Stimulated activated CD4-positive, alpha-beta T cell treated with anti-CD3 and anti-CD28 coated beads, Interleukin-12 subunit alpha, Interleukin-12 subunit beta, amount 100 ng/mL, for 48 hours (primary cell): ENCODE measurements at places on chromosomes 13 and 19.

DNA sequence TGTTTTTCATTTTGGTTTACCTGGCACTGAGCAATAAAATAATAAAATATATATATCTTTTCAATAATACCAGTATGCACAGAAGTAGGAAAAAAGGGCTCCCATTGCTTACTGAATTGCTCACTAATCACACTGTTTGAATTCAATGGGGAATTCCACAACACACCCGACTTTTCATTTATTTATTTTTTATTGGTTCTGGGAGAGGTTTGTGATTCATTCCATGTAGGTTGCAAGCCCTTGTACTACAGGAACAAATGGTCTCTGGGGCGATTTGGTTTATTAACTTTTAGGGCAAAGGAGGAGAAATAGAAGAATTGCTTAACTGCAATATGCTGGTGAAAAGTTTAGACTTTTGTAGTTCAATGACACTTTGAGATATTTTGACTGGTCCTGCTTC lies 207.4 kb downstream of the DCT start:
- no peak for DNase-seq

DNA sequence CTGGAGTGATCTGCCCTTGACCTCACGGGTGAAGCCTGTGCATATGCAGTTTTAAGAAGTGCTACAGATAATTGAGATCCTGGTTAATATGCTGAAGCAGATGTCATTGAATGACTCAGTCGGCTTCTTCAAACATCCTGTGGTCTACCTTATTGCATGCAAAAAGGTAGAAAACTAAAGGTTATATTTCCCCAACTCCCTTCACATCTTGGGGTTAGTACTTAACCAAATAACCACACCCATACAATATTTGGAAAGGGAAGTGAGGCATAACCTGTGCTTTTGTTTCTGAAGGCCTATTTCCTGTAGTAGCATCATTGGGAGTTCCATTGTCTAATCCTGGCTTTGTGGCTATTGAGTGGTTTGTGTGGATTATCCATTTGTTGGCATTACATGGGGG lies 58.3 kb downstream of the RAP2A start:
- DNase-seq = no peak

- DNase-seq = no peak
Measured at GRCh38 chr19:1026783-1027649, 608 bp downstream of the CNN2 start.

DNA sequence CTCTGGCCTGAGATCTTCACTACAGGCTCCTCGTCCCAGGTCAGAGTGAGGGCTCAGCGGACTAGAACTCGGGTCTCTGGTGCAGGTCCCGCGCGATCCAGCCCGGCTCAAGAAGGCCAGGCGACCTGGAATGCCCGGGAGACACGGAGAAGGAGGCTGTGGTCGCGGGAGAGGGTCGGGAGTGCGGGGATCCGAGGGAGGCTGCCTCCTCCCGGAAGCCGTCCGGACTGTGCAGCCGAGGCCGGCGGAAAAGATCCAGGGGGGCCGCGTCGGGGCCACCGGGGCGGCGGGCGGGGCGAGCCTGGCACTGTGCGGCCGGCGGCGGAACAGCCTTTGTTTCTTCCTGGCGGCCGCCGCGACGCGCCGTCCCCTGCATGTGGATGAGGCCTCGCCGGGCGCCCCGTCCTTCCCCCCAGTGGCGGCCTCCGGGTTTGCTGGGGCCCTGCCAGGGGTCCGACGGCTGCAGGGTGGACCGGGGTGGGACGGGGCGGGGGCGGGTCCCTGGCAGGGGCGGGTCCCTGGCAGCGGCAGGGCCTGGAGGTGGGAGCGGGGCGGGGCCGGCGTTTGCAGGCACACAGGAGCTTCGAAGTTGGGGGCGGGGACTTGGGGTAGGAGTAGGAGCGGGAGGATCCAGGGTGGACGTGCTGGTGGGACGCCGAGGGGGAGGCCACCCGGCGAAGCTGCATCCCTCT lies 1.0 kb upstream of the SLC7A10 start:
- DNase-seq = no peak

DNA sequence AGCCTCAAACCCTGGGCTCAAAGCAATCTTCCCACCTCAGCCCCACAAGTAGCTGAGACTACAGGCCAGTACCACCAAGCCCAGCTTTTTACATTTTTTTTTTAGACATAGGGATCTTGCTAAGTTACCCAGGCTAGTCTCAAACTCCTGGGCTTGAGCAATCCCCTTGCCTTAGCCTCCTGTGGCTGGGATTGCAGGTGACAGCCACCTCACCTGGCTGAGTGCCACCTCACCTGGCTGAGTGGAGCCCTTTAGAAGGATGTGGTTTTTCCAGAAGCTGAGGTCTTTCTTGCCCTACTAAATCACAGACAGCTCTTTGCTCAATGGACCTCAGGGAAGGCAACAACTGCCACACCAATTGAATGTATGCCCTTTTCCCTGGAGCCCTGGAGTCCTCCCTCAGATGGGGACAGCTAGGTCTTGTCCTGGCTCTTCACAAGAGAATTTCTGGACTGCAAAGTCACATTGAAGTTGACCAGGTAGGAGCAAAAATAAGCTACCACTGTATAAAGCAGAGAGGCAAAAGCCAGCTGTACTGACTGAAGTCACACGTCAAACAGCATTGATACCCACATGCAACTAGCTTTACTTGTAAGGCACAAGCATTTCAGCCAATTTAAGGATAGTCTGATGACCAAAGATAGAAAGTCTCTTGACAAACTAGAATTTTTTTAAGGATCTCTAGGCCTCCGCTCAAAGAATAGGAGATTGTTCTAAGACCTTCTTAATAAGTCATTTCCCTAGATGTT lies 14.0 kb downstream of the PDX1 start:
- no peak for DNase-seq

DNA sequence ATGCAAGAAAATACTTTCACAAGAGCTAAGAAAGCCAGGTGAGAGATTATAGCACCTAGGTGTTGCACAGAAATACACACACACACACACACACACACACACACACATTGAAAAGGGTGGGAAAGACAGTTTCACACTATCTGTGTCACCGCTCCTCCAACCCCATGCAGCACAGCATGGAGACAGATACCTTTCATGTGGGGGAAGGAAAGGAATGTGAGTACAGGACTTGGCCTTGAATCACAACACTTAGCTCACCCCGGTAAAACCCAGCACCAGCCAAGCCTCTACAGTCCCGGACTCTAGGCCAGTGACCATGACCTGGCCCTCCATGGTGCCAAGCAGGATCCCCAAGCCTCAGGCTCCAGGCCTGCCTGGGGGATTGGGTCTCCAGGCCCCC lies 462.0 kb upstream of the SPRY2 start:
- DNase-seq = no peak

DNA sequence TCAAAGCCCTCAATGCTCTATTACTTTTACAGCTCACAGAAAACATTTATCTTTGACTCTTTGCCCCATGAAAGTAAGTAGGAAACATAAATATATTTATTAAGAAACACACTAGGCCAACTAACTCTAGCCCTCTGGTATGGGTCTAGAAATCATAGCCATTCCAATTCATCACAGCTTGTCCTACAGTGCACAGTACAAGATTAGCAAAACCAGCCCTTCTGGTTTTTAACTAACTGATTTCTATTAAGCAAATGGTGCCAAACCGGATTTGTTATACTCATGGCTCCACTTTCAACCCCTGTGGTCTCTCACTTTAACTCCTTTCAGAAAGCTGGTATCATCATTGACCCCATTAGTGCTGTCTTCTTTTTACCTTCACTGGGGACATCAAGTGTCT lies 5.6 kb upstream of the LRRC63 start:
- no peak for DNase-seq

DNA sequence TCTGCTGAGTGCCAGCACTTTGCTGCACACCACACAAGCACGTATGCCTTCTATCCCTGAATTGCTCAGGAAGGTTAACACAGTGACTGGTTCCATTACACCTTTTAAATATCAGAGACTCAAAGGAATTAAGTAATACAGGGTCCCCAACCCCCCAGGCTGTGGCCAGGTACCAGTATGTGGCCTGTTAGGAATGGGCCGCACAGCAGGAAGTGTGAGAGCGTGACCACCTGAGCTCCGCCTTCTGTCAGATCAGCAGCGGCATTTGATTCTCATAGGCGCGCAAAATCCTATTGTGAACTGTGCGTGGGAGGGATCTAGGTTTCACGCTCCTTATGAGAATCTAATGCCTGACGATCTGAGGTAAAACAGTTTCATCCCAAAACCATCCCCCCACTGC lies 194.5 kb downstream of the FOXO1 start:
- DNase-seq = no peak

DNA sequence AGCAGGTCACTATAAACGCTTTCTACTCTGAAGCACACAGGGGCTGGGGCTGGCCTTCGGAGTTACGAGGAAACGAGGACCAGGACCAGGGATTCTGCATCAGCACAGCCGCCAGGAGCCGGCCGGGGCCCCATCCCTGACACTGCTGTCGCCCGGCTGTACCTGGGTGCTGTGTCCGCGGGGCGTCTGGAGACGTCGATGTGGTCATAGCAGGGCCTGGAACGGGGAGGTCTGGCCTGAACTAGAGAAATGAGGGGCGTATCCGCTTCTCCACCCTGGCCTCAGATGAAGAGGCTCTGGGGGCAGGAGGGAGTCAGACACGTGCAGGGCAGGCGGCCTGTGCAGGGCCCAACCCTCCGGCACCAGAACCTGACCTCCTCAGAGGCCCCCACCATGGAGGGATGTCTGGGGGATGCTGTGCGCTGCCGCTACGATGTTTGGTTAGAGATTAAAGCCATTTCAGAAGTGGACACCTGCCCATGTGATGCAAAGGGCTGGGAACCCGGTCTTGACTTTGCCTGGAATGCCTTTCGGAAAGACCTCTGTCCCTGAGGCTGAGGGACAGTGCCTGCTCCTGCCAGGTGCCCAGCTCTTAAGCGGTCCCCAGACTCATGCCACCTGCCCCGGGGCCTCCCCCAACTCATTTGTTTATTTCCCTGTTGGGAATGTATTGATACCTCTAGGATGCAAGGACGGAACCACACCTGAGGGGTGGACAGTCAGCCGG lies 21.4 kb downstream of the GAS6 start:
- DNase-seq = no peak

DNA sequence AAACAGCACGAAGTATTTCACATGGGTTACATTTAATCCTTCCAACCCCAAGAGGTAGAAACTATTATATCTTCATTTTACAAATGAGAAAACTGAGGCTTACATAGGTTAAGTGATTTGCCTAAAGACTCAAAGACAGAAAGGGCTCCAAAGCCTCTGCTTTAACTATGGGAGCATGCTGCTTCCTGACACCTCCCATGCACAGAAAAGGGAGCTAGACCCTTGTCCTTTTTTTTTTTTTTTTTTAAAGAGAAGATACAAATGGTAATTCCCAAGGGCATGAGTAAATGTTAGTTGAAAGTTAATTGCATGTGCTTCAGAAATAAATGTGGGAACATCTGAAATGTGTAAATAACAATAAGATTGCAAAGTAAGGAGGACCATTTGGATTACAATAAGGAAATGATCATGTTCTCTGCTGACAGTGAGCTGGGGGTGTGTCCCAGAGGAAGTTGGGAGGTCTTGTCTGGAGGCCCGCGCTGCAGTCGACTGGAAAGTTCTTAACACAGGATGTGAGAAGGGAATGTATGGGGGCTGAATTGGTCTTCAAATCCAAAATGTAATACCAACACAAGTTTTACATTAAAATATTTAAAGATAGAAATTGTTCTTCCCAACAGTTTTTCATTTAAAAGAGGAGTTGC lies 500.3 kb downstream of the KLF12 start:
- DNase-seq = no peak

- DNase-seq = no peak
Measured at GRCh38 chr13:30049692-30050091, 199.3 kb upstream of the UBL3 start.

GRCh38 chr13:93260591-93260990 lies 34.0 kb downstream of the GPC6 start:
- DNase-seq = no peak

DNA sequence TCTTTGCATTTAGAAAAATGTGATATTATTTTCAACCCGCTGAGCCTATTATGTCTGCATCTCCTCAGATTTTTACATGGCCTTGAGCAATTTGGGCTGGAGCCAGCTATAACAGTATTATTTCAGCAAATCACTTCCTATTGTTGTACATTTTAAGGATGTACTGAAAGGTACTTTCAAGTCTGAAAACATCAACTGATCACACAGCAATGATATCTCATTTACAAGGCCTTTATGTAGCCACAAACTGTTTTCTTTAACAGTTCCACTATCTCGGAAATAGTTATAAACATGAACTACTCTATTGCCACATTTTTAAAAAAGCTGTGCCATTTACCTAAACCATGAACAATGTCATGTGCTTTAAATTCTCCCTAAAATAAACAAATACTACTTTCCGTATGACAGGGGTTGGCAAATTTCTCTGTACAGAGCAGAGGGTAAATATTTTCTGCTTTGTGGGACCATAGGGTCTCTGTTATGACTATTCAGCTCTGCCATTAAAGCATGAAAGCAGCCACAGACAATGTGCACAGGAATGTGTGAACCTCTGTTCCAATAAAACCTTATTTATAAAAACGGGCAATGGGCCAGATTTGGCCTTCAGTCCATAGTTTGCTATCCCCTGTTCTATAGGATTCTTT lies 560.4 kb downstream of the GPC6 start:
- no peak for DNase-seq

DNA sequence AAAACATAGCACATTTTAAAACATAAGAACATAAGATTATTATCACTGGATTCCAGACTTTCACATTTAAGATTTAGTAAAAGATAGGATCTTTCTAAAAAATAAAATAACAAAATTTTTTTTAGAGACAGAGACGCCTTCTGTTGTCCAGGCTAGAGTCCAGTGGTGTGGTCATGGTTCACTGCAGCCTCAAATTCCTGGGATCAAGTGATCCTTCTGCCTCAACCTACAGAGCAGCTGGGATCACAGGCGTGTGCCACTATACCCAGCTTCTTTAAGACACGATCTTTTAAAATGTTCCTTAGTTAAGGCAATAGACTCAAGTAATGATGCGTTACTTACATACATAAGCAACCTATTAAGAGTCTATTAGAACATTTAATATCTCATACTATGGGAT lies 32.7 kb downstream of the ALG5 start:
- no peak for DNase-seq

- DNase-seq = no peak
Measured at GRCh38 chr13:26541041-26541440, 16.4 kb upstream of the WASF3 start.

GRCh38 chr13:110234532-110234931 lies 72.4 kb downstream of the COL4A1 start:
- DNase-seq = no peak

DNA sequence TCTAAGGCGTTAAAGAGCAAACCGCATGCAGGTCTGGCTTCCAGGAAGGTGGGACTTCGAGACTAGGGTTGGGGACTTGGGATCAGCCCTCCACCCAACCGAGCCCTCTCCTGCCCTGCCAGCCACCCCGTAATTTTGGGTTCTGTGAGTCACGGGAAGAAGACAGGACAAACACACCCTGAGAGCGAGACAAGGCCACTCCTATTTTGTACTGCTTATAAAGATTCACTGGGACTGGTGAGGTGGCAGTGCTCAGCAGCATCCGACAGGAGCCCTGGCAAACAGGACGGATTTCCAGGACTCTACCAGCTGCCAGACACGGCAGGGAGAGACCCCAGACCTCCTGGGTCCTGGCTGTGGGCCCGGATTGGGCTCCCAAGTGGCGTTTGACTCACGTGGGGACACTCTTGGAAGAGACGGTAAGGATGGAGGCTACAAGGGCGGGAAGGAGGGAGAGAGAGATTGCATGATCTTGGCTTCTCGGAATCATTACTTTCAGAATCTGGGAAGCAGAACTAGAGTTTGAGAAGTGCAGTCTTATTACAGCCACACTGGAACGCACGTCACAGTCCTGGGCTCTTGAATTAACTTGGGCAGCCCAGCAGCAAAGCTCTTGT lies at the start of gene C5AR2:
TSS of gene C5AR2 (plus strand) at position 245 of the 617 bp plus-strand sequence. CDS start 8,625 bp downstream, outside the sequence.
- no peak for DNase-seq
